Eye (tissue), 1 donor: ENCODE measurements at places on chromosomes 2 and 18.

DNA sequence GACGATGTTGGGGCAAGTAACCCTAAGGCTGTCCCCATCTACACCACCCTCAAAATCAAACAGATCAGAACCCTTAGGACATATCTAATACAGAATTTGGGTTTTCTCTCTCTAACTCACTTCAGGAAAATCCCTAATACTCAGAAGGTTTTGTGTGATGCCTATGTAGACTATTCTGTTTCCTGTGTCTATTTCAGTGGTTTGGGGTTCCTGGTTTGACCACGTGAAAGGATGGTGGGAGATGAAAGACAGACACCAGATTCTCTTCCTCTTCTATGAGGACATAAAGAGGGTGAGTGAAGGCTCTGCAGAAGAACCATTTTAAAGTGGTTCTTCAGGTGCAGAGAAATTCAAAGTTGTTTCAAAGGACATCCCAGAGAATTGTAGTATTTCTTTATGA lies 16.3 kb downstream of the SULT1C2 start:
- DNase-seq: no peak

GRCh38 chr18:10565835-10566234 lies 40.0 kb downstream of the NAPG start:
- DNase-seq: no peak

DNA sequence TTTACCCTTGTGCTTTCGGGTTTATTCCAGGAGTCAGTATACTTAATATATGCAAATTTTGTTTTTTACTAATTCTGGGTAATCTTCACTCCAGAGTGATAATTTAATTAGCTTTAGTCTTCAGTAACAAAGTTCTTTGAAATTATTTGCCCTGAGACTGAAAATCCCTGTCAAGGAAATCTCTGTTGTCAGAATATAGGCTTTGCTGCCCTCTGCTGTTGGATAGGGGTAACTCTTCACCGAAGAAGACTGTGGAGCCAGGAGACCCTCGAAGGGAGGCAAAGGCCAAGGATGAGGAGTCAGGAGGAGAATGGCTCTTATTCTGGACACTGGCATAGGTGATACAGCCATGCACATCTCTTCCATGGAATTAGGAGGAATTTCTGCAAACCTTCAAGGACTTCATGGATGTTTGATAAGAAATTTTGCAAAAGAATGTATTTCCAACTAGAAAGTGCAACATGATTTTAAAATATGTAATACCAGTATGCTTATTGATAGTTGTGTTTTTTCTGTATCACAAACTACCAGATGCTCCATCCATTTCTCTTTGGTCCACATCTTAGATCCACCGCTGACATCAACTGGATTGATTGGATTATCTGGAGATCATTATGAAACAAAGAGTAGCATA lies 182.3 kb downstream of the RDH14 start:
- peak; percentile 84 for DNase-seq

DNA sequence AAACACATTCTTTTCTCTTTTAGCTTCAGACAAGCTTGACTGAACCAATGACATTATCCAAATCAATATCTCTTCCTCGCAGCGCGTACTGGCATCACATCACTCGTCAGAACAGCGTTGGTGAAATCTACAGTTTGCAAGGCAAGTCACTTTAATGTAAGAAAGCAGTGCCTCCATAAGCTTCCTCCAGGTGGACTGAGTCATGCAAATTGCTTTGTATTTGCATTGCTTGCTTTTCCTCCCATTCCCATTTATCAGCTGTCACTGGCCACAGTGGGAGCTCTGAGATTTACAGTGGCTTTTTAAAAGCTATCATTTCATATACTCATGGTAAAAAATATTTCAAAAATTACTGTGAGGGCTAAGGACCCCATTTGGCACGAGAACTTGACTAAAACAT lies 189.9 kb downstream of the CD226 start:
- peak; percentile 16 for DNase-seq

DNA sequence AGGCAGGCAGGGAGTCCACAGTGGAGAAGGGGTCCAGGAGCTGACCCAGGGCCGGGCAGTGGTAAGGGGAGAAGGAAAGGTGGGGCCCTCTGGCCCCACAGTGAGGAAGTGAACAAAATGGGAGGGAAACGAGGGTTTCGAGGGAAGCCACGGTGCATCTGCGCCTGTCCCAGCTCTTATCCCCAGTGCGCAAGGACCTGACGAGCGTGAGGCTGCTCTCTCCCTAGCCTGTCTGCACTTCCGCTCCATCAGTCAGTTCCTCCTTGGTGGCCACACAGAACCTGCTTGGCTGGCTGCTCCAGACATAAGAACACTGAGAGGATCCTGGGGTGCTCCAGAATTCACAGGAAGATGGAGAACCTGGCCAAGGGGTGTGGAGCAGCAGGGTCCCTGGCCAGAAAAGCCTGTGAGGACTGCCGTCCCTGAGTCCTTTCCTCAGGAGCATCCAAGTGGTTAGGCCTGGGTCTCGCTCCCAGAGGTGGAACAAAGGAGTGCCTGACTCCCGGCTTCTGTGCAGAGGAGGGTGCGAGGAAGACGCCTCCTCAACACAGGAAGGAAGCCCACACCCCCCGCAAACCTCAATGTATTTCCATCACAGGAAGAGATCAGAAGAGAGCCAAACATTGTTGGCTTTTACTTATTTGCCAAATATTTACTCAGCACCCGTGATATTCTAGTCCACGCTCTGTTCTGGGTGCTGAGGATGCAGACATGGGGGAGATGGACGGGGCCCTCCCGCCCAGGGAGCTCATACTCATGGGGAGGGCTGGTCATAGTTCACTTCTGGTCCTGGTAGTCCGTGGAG lies 43.7 kb upstream of the SEMA4C start:
- peak; percentile 48 for DNase-seq

GRCh38 chr18:79062806-79063205 lies 6.4 kb upstream of the ATP9B start:
- no peak for DNase-seq

DNA sequence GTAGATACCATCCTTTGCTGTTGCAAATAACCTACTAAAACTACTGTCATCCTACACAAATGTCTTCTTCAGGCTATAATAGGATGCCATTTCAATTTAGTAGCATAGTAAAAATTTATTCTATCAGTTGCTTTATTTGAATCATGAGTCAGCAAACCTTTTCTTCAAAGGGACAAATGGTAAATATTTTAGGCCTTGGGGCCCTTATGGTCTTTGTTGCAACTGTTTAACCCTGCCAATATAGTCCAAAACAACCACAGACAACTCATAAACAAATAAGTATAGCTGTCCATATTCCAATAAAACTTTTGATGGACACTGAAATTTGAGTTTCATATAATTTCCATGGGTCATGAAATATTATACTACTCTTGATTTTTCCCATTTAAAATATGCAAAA lies 54.0 kb upstream of the CCBE1 start:
- DNase-seq: no peak

DNA sequence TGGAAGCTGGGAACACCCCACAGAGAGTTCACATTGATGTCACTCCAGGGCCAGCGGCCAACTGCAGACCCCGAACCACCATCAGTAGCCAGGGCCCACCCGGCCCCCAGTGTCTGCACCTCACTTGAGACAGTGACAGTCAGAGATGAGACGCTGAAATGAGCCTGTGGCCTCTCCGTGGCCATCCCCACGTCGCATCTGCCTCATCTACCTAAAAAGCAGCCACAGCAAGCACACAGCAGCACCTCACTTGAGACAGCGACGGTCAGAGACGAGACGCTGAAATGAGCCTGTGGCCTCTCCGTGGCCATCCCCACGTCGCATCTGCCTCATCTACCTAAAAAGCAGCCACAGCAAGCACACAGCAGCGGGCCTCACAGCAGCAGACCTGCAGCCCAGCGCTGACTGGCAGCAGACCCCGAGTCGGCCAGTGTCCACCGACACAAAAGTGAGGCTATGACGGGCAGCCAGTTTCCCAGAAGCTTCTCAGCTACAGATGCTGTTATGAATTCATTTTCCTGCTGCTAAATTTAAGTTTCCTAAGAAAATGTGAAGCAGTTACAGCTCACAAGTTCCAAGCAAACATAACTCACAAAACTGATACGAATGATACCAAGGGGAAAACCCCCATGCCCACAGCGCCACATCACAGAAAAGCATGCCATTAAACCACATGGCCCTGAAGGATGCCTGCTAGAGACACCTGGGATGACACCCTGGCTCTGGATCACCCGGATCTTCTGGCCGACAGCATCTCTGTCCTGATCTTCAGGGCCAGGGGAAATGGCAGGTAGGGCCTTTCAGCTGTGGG lies 27.7 kb downstream of the SNORC start:
- no peak for DNase-seq

DNA sequence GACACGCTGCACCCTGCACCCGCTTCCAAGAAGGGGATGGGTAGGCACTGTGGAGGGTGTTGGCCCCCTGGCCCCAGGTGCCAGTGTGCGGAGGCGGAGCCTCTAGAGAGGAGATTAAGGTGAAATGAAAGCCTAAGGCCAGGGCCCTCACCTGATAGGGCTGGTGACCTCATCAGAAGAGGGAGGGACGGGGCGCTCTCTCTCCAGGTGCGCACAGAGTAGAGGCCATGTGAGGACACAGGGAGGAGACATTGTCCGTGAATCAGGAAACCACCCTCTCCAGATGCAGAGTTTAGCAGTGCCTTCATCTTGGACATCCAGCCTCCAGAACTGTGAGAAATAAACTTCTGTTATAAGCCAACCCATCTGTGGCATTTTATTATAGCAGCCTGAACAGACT lies 62.3 kb downstream of the PSMG2 start:
- no peak for DNase-seq

DNA sequence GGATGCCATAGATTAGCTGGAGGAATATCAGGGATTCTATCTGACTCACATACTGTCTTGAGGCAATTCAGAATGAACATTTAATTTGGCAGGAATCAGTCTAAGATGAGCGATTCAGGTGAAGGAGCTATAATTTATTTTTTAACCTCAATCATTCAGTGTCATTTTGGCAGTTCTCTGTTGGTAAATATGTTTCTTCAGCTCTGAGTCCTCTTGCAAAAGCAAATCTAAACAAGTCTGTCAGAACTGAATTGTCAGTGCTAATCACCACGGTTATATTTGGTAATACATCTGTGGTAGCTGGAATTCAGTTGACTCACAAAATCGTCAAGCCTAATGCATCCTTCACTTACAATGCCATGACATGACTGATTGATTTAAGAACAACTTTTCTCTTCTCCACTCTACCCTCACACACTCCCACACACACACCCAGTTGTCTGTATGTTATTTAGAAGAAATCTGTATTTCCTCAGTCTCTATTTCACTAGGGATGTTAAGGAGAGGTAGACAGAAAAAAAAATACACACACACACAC lies 516.6 kb upstream of the NXPH2 start:
- DNase-seq: no peak

GRCh38 chr18:7619676-7620075 lies 52.6 kb downstream of the PTPRM start:
- no peak for DNase-seq

- DNase-seq: no peak
Measured at GRCh38 chr2:151996243-151997003, 102.4 kb downstream of the CACNB4 start.

- DNase-seq: peak; percentile 87
Measured at GRCh38 chr2:201939453-201939941, 94.2 kb upstream of the FZD7 start.

DNA sequence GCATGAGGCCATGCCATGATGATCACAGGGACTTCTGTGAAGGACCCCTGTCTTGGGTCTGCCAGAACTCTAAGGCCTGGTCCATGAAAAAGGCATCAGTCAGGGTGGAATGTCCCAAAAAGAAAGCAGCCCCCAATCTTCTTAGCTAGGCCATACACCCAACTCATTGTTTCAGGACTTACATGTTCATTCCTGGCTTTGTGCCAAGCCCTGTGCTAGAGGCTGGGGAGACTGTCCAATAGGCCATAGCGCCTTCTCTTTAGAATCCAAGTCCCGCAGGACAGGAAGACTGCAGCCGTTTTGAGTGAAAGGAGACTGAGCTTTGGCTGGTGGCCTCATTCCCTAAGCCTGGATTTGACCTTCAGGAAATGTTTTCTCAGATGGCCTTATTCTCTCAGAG lies 247.3 kb downstream of the PRKCE start:
- no peak for DNase-seq

- peak; percentile 87 for DNase-seq
Measured at GRCh38 chr2:1886405-1886992, 142.2 kb upstream of the PXDN start.

DNA sequence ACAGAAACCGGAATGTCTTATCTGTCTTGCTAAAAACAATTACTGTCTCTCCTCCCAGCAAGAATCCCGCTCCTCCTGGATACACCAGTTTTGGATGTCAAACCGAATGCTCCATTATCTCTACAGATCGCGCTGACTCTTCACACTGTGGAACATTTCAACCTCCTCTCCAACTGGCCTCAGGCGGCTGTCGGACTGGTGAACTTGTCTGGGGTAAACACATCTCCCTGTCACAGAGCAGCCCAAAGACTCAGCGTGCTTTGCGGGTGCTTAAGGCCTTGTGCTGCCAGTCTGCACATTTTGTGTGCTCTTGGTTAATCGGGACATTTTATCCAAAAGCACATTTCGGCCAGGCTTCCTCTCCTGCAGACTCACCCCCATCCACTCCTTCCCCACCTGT lies 173.1 kb downstream of the ICOS start:
- peak; percentile 34 for DNase-seq

DNA sequence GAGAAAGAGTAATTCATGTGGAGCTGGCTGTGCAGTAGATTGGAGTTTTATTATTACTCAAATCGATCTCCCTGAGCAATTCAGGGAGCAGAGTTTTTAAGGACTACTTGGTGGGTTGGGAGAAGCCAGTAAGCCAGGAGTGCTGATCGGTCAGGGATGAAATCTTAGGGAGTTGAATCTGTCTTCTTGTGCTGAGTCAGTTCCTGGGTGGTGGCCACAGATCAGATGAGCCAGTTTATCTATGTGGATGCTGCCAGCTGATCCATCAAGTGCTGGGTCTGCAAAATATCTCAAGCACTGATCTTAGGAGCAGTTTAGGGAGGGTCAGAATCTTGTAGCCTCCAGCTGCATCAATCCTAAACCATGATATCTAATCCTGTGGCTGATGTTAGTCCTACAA lies 17.0 kb upstream of the UGT1A8 start:
- DNase-seq: no peak

GRCh38 chr2:169946092-169946491 lies 118.8 kb downstream of the UBR3 start:
- no peak for DNase-seq

GRCh38 chr2:217325816-217326215 lies 466.0 kb upstream of the TNP1 start:
- no peak for DNase-seq

DNA sequence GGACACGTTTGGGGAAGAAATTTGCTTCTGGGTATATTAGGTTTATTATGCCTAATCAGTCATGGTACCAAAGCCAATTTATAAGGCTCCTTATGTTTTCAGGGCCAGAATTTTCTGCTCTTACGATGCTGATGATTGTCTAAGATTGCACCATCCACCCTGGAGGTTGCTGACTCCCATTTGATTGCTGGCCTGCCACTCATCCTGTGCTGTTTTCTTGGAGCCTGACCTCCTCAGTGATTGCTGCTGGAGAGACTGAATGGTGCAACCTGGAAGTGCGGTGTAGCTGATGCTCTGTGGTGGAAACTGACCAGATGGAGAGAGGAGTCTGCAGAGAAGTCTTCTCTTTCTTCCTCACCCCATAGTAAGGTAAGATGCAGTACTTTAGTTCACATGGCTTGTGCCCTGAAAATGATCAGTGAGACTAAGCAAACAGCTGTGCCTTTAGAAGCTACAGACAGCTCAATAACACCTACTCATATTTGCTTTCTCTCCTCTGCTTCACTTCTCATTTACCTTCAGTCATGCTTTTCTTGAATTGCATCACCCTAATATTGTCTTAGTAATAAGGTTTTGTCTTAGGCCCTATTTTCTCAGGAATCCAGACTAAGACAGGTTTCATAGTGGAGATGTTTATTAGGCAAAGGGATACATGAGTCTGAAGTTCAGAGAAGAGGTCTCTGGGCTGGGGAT lies 17.4 kb downstream of the ZNF24 start:
- DNase-seq: no peak
